ENCODE measurements at places on chromosomes 13 and 19.

GRCh38 chr19:5932146-5932545, 18.1 kb downstream of the CAPS start:
- DNase-seq: no peak

- DNase-seq: no peak
These were observed 88.7 kb downstream of the SLITRK6 start for GRCh38 chr13:85710545-85710944.

- DNase-seq: no peak
These were observed 30.2 kb downstream of the MEIS3 start for GRCh38 chr19:47389150-47389556.

GRCh38 chr19:3227054-3227626, 2.7 kb downstream of the CELF5 start:
- no peak for DNase-seq

All from activated CD4-positive, alpha-beta T cell treated with anti-CD3 and anti-CD28 coated beads, Interleukin-10, Interleukin-2, amounts not matched to agents 100 ng/mL and 50 ng/mL, durations not matched to agents 16 hours and 8 hours (primary cell).